Activated T-helper 1 cell treated with anti-CD3 and anti-CD28 coated beads, Interleukin-12 subunit alpha, Interleukin-12 subunit beta, Interleukin-2, Interleukin-4 antibody, amounts not matched to agents 30 ng/mL and 10 ng/mL and 1 ng/mL, durations not matched to agents 14 hours and 24 hours and 36 hours (primary cell): ENCODE measurements at places on chromosomes 7 and 10.

GRCh38 chr10:42998481-42999384, 78.1 kb upstream of the RET start:
- no peaks in the 10 kb centered on the region for H3K36me3 ChIP-seq
- no peaks in the 10 kb centered on the region for H3K27me3 ChIP-seq
- no peaks in the 10 kb centered on the region for H3K4me1 ChIP-seq
- no peak overlapping the region for H3K27ac ChIP-seq

DNA sequence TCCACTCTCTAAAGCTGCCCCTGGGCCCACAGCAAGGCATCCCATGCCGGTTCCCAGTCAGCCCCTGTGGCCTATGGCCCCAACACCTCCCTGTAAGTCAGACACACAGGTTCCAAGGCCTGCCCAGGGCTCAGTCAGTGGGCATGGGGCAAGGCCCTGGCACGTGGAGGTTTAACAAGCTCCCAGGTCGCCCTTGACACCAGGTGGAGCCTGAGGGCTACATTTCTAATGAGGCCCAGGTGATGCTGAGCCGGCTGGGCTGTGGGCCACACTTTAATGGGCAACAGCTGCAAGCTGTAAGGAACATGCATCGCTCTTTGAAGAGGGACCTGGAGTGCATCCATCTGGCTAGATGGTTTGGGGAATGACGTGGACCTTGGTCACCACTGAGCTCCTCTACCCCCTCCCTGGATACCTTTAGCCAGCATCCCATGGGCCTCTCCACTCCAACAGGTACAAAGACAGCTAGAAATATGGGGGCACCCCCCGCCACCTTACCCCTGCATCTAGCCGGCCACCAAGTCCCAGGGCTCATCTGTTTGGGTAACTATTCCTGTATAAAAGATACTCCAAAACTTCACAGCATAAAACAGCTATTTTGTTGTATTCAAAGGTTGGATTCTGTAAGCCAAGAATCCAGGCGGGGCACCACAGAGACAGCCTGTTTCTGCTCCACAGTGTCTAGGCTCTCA, 122.5 kb downstream of the OAT start:
- no peak overlapping the region for H3K27ac ChIP-seq
- DNase-seq = no peak
- H3K4me3 ChIP-seq = no peak overlapping the region
- H3K4me1 ChIP-seq = no peaks in the 10 kb centered on the region

DNA sequence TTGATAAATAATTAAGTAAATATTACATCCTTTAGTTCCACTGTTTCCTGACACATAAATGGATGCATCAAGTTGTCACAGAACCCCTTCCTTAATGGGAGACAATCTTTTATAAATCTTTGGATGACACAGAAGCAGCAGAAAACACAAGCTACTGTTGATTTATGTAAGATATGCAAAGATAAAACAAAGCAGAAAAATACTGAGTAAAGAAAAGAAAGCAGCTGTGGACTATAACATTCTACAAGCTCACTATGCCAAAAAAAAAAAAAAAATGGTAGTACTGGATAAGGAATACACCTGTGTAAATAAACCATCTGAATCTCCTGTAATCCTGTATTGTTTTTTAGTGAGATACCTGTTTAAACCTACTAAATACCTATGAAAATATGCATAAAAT, 92.0 kb upstream of the FAM180A start:
- H3K27me3 ChIP-seq = peaks cover 4% of the 10 kb centered on the region
- H3K4me3 ChIP-seq = no peak overlapping the region
- no peak for DNase-seq
- no peak overlapping the region for H3K27ac ChIP-seq

DNA sequence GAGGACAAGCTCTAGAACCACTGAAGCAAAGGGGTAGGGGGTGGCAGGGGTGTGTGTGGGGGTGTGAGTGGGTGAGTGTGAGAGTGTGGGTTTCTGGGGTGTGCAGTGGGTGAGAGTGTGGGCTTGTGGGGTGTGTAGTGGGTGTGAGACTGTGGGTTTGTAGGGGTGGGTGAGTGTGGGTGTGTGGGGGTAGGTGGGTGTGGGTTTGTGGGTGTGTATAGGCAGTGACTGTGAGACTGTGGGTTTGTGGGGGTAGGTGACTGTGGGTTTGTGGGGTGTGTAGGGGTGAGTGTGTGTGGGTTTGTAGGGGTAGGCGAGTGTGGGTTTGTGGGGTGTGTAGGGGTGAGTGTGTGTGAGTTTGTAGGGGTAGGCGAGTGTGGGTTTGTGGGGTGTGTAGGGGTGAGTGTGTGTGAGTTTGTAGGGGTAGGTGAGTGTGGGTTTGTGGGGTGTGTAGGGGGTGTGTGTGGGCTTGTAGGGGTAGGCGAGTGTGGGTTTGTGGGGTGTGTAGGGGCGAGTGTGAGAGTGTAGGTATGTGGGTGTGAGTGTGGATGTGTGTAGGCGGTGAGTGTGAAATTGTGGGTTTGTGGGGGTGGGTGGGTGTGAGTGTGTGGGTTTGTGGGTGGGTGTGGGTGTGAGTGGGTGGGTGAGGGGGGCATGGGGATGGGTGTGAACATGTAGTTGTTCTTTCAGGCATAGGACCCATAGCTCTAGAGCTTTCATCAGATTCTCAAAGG, 8.8 kb downstream of the NOS3 start:
- peaks cover 6% of the 10 kb centered on the region for H3K4me1 ChIP-seq
- H3K36me3 ChIP-seq = peaks cover 1% of the 10 kb centered on the region
- H3K27ac ChIP-seq = no peak overlapping the region
- DNase-seq = no peak
- H3K4me3 ChIP-seq = no peak overlapping the region
- H3K27me3 ChIP-seq = no peaks in the 10 kb centered on the region

DNA sequence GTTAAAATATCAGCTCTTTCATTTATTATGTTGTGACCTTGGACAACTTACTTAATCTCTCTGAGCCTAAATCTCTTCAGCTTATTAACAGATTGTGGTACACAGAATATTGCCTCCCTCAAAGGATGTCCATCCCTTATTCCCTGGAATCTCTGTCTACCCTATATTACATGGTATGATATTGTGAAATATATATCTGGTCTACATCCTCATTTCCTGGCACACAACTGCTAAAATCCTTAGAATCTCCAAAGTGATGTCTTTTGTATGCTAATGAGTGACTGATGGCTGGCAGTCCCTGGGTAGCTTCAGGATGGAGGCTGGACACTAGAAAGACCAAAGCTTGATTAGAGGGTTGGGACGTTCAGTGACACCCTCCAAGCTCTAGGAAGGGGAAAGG, 25.8 kb downstream of the ZNF438 start:
- no peak for DNase-seq
- H3K4me1 ChIP-seq = peaks cover 20% of the 10 kb centered on the region
- no peaks in the 10 kb centered on the region for H3K27me3 ChIP-seq
- H3K27ac ChIP-seq = no peak overlapping the region
